Spleen (tissue), 13 donors: ENCODE measurements at places on chromosomes 11 and 22. TPM values are rescaled to one million over a fixed set of nuclear protein-coding genes. Genes with fewer than 3 reads are reported as not detected.

DNA sequence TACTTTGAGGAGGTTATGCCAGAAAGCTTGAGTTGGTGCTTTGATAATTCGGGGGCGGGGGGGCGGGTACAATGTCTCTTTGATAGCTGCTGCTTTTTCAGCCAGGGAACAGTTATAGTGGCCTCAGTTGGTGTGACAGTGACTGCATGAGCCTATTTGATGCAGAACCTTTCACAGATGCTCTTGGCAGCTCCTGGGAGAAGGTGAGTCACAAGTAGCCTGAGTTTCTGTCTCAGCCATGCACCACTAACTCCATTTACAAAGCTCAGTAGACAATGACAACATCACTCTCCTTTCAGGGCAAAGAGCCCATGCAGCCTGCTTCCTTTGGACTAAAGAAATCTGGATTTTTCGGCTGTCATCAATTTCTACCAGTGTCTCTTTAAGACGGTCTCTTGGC, 42.1 kb upstream of the SEZ6L start:
- H3K4me3 ChIP-seq = no peak overlapping the region
- H3K27ac ChIP-seq = no peak overlapping the region
- no peaks in the 10 kb centered on the region for H3K4me1 ChIP-seq
- DNase-seq = no peak
- no peaks in the 10 kb centered on the region for H3K36me3 ChIP-seq
- H3K27me3 ChIP-seq = peaks cover 8% of the 10 kb centered on the region

DNA sequence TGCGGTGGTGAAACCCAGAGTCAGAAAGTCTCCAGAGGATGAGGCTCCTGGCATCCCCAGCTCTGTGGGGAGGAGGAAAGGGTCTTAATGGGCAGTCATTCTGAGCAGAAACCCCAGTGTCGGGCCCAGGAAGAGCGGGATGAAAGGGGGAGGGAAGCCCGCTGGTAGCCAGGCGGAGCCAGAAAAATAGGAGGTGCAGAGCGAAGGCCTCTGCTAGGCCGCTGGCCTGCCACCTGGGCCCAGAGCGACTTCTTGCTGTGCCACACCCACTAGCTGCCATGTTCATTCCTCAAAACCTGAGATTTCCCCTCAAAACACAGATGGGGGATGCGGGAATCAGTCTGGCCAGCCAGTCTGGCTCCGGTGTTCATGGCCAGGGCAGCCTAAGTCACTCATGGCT, 650 bp upstream of the POU2AF3 start:
- no peak overlapping the region for H3K27ac ChIP-seq
- peaks cover 15% of the 10 kb centered on the region for H3K27me3 ChIP-seq
- DNase-seq = no peak
- no peaks in the 10 kb centered on the region for H3K4me1 ChIP-seq
- no peaks in the 10 kb centered on the region for H3K36me3 ChIP-seq
- H3K4me3 ChIP-seq = no peak overlapping the region

The APOBEC3C gene
- total RNA-seq = 25.2 TPM

GRCh38 chr11:1502168-1502953, 15.8 kb upstream of the MOB2 start:
- no peak for DNase-seq
- no peaks in the 10 kb centered on the region for H3K27me3 ChIP-seq
- no peak overlapping the region for H3K27ac ChIP-seq
- H3K36me3 ChIP-seq = peaks cover 6% of the 10 kb centered on the region
- peaks cover 65% of the 10 kb centered on the region for H3K4me1 ChIP-seq

DNA sequence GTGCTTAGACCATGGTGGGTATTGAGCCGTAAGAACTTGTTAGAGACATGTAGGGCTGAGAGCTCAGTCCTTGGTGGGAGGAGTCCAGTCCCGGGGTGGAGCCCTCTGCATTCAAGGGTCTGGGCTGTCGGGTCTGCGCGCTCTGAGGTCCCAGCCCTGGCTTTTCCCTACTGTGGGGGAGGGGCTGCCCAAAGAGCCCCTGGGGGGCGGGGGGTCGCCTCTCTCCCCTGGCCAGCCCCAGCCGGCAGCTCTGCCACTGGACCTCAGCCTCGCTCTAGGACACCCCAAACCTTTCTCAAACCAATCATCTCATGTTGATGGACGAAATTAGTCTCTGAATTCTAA, 1006.4 kb downstream of the BRD1 start:
- peak; percentile 40 for DNase-seq
- no peak overlapping the region for H3K4me3 ChIP-seq
- H3K4me1 ChIP-seq = no peaks in the 10 kb centered on the region
- peaks cover 23% of the 10 kb centered on the region for H3K27me3 ChIP-seq

DNA sequence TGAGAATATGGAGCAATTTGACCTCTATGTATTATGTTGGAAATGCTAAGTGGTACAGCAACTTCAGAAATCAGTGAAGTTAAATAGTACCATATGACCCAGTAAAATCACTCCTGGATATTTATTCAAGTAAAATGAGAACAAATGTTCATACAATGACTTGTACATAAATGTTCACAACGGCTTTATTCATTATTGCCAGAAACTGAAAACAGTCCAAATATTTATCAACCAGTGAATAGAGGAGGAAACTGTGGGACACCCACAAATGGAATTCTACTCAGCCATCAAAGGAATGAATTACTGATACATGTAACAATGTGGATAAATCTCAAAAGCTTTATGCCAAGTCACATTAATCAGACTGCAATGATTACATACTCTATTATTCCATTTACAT, 416.3 kb downstream of the AASDHPPT start:
- no peaks in the 10 kb centered on the region for H3K36me3 ChIP-seq
- H3K27ac ChIP-seq = no peak overlapping the region
- DNase-seq = no peak
- H3K4me1 ChIP-seq = no peaks in the 10 kb centered on the region
- H3K27me3 ChIP-seq = no peaks in the 10 kb centered on the region

The SEPTIN3 gene
- 0.44 TPM for total RNA-seq

DNA sequence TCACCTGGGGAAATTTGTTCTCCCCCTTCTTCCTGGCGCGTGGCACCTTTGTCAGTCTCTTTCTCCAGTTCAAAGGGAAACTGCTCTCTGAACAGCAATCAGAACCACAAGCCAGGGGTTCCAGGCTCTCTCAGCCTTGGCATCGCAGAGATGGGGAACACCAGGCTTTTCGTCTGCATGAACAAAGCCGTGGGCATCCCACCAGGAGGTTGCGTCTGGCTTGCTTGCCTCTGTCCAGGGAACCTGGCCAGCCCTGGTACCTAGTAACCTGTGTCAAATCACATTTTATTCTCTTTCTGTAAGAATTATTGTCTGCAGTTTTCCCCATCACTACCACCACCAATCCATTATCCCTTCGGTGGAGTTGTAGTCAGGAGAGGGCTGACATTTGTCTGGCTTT, 107.0 kb downstream of the WNT7B start:
- H3K4me1 ChIP-seq = peaks cover 22% of the 10 kb centered on the region
- H3K27ac ChIP-seq = no peak overlapping the region
- no peaks in the 10 kb centered on the region for H3K36me3 ChIP-seq

DNA sequence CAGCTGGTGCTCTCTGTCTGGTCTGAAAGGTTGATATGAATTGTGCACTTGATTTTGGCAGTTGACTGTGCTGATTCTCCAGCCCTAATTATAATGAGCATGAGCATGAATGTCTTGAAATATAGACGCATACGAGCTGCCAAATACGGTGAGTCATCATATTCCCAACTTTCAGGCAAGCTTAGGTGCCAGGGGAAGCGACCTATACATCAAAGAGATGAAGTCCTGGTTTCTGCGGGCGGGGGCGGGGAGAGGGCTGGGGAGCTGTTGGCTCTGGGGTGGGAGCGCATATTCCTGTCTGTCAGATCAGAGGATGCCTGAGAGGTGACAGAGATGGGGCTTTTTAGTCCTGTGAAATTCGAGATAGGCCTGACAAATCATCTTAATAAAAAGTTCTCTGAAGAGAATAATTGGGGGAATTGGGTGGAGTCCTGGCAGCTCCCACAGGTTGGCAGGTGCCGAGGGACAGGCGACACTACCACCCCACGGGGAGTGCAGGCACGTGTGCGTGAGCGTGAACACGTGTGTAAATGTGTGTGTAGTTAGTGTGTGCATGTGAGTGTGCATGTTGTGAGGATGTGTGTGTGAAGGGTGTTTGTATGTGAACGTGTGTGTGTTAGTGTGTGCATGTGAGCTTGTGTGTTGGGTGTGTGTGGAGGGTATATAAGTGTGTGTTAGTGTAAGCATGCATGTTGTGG, 865.3 kb downstream of the TBC1D22A start:
- no peak overlapping the region for H3K27ac ChIP-seq
- DNase-seq = no peak
- no peaks in the 10 kb centered on the region for H3K27me3 ChIP-seq
- H3K4me3 ChIP-seq = no peak overlapping the region
- no peaks in the 10 kb centered on the region for H3K36me3 ChIP-seq
- no peaks in the 10 kb centered on the region for H3K4me1 ChIP-seq

The APOBEC3G gene
- 44.3 TPM for total RNA-seq

GRCh38 chr11:123450623-123451022, 20.6 kb downstream of the GRAMD1B start:
- no peak for DNase-seq
- H3K4me1 ChIP-seq = no peaks in the 10 kb centered on the region

- no peaks in the 10 kb centered on the region for H3K36me3 ChIP-seq
- H3K27me3 ChIP-seq = no peaks in the 10 kb centered on the region
- H3K27ac ChIP-seq = no peak overlapping the region
- DNase-seq = no peak
- peaks cover 13% of the 10 kb centered on the region for H3K4me1 ChIP-seq
- no peak overlapping the region for H3K4me3 ChIP-seq
Observed at GRCh38 chr11:112172362-112172994, 2.8 kb upstream of the BCO2 start.

GRCh38 chr11:26229981-26230380, 101.9 kb upstream of the ANO3 start:
- H3K27ac ChIP-seq = no peak overlapping the region
- no peaks in the 10 kb centered on the region for H3K4me1 ChIP-seq

GRCh38 chr11:10663365-10663764, 30.2 kb downstream of the IRAG1 start:
- no peak overlapping the region for H3K27ac ChIP-seq
- no peaks in the 10 kb centered on the region for H3K36me3 ChIP-seq
- H3K27me3 ChIP-seq = no peaks in the 10 kb centered on the region
- no peak for DNase-seq

- no peak for DNase-seq
- peak overlapping the region; percentile 44 for H3K27ac ChIP-seq
- no peaks in the 10 kb centered on the region for H3K36me3 ChIP-seq
- H3K4me3 ChIP-seq = no peak overlapping the region
Observed at GRCh38 chr11:86940122-86940777, 14.9 kb downstream of the FZD4 start.

The GGT1 gene
- total RNA-seq = 11.3 TPM

DNA sequence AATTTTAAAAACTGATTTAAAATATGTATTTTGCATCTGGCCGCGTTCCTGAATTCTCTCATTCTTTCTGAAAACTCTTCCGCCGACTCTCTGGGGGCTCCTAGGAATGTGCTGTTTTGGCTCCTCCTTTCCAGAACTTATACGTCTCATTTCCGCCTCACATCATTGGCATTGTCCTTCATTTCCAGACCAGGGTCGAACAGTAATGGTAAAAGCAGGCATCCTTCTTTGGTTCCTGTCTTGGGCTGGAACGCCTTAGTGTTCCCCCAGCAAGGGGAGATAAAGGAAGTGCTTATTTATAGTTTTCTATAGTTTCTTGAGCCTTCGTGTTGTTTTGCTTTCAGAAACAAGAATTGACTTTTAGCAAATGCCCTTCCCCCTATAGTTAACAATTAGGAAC, 10.9 kb upstream of the TNNT3 start:
- no peak overlapping the region for H3K4me3 ChIP-seq
- no peak for DNase-seq
- H3K27ac ChIP-seq = no peak overlapping the region
- H3K27me3 ChIP-seq = no peaks in the 10 kb centered on the region

- no peak overlapping the region for H3K27ac ChIP-seq
- no peaks in the 10 kb centered on the region for H3K27me3 ChIP-seq
- no peak overlapping the region for H3K4me3 ChIP-seq
- H3K4me1 ChIP-seq = no peaks in the 10 kb centered on the region
Observed at GRCh38 chr11:70883323-70883940, 368.9 kb downstream of the SHANK2 start.

DNA sequence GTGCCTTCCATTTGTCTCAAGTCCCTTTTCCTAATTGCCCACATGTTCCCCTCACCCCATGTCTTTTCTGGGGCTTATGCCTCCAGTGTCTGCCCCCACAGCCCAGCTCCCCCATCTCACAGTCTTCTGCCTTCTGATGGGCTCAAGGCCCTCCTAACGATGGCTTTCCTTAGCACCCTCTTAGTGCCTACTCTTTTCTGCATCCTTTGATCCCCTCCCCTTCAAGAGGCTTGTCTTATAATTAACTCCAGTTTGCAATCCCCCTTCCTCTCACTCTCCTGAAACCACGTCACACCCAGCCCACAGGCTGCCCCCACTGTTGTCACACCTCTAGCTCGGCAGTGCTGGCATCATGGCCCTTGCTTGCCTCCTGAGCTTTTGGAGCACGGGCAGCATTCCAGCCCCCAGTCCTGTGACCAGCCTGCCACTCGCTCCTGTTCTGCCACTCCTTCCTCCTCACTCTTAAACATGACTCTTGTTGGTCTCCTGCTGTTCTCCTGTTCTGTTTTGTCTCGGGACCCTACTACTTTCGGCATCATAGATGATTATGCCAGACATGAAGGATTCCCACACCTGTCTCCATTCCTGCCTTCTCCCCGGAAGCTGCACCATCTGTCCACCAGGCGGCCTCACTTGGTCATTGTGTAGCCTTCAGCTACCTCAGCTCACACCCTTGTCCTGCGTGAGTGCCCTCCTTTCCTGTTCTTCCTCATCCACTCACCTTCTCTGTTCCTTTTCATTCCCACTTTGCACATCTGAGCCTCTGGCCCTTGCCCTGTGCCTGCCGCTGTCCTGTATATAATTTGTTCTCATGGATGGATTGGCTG, 26.1 kb downstream of the UBE2L3 start:
- no peak overlapping the region for H3K27ac ChIP-seq
- peaks cover 46% of the 10 kb centered on the region for H3K4me1 ChIP-seq
- no peak for DNase-seq
- H3K36me3 ChIP-seq = peaks cover 40% of the 10 kb centered on the region

DNA sequence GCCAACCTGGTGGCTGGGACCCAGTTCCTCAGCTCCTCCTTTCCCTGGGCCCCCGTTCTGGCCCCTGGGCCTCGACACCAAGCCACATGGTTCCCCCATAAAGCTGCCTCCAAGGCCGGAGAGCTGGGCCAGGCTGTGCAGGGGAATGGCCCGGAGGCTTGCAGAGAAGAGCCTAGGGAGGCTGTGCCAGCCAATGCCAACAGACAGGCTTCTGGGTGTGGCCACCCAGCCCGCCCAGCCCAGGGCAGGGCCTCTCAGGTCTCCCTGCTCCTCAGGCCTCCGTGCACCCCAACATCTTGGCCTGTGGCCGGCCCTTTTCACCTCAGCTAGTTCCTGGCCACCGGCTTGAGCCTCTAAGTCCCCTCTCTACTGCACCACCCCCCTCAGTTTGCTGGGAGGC, 17.4 kb upstream of the FLRT1 start:
- no peaks in the 10 kb centered on the region for H3K27me3 ChIP-seq
- no peak overlapping the region for H3K4me3 ChIP-seq
- no peaks in the 10 kb centered on the region for H3K36me3 ChIP-seq
- no peak for DNase-seq

- no peaks in the 10 kb centered on the region for H3K36me3 ChIP-seq
- no peak for DNase-seq
- H3K27ac ChIP-seq = no peak overlapping the region
- no peaks in the 10 kb centered on the region for H3K4me1 ChIP-seq
Observed at GRCh38 chr11:86706338-86707131, 34.1 kb upstream of the ME3 start.
